Fibroblast of the aortic adventitia (primary cell): ENCODE measurements at places on chromosomes 7 and 10. TPM values are rescaled to one million over a fixed set of nuclear protein-coding genes. Genes with fewer than 3 reads are reported as not detected.

- DNase-seq: no peak
Observed at GRCh38 chr10:13161857-13162271, 506 bp downstream of the MCM10 start.

DNA sequence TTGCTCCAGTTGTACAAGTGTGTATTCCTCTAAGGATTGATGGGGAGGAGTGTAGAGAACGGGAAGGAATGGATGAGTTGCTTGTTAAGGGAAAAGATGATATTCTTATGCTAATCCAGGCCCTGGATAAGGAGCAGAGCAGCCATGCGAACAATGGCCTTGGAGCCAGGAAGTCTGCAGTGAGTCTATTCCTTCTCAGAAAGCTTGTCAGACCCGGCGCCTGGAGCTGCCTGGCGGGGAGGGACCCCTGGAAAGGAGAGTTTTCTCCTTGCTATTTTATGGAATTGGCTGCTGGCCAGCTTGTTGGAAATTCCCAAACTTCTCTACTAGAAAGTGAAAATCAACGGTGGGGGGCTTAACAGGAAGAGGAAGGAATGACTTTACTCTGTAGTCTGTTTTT is 89.1 kb downstream of the MMRN2 start:
- DNase-seq: peak; percentile 31

DNA sequence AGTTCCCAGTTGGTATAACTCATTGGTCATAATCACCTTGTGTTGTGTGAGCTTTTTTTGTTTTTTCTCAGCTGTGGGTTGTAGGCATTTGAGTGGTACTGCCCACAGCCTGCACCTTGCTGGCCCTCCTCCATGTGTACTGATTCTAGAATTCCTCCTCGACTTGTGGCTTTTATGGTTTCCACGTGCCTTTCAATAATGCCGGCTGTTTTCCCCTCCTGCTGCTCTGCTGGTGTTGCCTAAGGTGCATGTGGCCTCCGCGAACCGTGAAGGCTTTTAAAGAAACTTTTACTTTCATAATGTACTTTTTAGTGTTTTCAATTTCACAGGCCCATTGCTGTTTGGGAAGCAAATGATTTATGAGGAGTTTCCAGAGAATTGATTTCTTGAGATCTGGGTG is 518.0 kb downstream of the REEP3 start:
- no peak for DNase-seq

TBL2 gene
- total RNA-seq: 16.4 and 44.6 TPM in 2 replicates

PNLIPRP1 gene
- total RNA-seq: not detected in 2 replicates

DNA sequence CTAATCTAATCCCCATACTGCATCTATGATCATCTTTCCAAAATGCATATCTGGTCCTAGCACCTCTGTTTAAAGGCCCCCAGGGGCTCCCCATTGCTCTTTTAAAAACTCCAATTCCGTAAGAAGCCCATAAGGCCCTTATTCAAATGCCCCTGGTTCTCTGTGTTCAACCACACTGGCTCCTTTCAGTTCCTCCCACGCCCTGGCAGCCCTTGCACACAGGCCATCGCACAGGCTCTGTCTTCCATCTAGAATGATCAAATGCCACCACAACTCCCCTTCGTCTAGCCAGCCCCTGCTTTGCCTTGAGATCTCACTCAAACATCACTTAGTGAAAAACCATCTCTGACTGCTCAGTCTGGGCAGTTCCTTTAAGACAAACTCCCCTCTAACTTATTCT is 112.9 kb upstream of the LYZL2 start:
- no peak for DNase-seq

DNA sequence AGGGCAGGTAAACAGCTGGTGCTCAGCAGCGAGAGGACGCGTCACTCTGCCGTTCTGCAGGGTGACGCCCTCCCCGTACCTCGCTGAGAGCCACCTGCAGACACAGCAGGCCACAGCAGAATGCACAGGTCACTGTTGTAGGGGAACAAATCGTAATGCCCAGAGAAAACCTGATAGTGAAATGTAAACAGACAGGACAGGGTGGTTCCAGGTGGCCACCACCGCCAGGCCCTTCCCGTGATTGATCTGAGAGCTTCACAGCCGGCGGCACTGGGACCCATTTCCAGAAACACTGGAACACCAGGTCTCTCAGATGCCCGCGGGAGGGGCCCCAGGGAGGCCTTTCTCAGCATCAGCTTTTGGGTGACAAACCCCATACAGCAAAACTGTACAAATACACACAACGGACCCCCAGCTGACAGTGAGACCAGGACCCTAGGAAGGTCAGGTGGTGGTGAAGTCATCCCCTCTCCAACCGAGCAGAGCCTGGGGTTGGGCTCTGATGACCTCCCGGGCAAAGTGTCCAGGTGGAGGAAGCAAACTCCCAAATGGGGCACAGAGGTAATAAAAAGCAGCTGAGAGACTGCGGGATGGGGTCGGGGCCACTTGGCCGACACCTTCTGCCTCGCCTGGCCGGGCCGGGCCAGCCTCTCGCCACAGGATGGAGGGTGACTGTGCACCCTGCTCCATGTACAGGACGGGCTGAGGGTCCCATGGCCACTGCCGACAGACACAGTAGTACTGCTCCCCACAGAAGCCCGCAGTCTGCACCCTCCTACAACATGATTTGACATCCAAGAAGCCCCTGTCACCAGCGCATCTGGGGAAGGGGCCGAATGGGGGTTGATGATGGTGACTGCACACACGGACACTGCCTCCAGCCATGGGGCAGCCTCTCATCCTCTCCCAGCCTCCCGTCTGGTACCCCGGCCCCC is 4.6 kb downstream of the BHLHA15 start:
- no peak for DNase-seq

GRCh38 chr7:929311-929711 is 25.2 kb downstream of the ADAP1 start:
- no peak for DNase-seq

DNA sequence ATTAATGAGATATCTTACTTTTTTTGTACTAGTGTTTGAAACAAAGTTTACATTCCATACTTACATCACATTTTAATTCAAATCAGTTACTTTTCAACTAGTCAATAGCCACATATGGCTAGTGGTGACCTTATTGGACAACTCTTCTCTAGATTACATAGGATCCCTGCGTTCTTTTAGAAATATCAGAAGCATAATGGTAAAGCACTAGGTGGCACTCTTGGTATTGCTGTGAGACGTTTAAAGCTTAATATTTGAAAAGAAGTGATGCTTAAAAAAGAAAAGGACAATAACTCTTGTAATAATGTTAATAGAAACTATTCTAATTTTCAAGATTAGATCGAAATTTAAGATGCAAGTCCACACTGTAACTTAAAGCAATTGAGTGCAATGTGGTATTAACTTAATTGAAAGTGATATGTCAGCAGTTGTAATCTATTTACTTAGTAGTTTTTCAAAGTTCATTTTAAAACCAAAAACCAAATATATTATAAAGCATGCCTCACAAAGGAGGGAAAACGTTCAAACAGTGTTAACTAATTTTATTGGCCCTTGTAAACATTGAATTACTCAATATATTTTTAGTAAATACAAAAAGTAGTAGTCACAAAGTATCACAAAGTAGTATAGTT is 339.1 kb downstream of the ATRNL1 start:
- DNase-seq: no peak

- peak; percentile 85 for DNase-seq
Observed at GRCh38 chr7:37901890-37902524, 14.6 kb downstream of the SFRP4 start.

GRCh38 chr10:103333934-103334520 is 16.9 kb downstream of the PCGF6 start:
- DNase-seq: peak; percentile 52

DNA sequence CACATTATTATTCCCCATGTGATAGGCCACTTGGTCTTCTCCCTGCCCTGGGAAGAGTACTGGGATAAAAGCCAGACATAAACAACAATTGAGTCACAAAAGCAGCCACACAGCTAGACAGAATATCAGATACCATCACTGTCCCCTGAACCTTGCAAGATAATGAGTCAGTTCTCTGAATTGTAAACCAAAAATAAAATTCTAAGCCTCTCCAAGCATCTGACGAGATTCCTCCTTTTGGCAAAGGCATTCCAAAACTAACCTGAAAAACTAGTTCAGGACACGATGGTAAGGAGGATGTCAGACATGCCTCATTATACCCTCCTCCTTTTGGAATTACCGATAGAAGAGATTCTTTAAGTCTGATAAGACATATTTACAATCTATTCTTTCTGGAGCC is 450.7 kb downstream of the HTR7 start:
- no peak for DNase-seq

DNA sequence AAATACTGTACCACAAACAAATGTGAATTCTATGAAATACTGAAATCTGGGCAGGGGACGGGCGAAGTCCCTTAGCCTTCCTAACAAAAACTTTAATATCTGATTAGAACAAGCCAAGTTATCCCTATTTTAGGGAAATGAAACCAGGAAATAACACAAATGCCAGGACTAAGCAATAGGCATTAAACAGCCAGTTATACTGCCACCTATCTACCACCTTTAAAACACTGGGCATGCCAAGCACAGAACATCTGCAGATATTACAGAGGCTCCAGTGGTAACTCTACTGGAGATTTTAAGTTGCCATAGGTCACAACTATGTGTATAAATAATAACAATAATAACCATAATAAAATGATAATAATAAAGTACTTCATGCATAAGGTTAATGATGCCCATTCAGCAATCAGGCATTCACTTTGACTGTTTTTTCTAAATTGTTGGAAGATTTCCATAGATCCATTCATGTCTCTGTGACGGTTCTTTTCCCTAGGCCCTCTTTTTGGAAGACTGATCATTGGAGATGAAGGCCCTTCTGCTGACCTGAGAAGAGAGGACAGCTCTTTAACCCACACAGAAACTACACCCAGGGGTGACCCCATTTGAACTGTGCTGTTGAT is 195.7 kb downstream of the CACNA2D1 start:
- peak; percentile 41 for DNase-seq

GRCh38 chr10:28468707-28469483 is 64.0 kb upstream of the WAC start:
- no peak for DNase-seq

CUBN gene
- total RNA-seq: 3.4 and 4.2 TPM in 2 replicates
